Natural killer cell (primary cell): ENCODE measurements at places on chromosomes 12 and 14. TPM values are rescaled to one million over a fixed set of nuclear protein-coding genes. Genes with fewer than 3 reads are reported as not detected.

DNA sequence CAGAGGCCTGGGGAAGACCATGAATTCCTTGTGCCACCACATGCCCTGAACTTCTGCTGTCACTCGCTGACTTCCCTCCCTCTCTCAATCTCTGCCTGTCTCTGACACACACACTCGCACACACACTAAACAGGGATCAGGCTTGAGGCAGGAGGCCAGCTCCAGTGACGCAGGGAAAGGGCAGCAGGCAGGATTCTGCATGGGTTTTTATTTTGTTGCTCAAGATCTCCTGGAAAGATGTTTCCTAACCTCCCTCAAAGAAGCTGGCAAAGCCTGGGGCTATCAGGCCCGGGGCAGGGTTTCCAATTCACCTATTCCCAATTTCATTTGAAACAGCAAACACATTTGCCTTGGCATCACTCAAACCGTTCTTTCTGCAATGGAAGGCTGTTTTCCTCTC, 27.7 kb upstream of the PEX5 start:
- DNase-seq: no peak
- H3K4me3 ChIP-seq: no peak overlapping the region
- peaks cover 8% of the 10 kb centered on the region for H3K36me3 ChIP-seq
- H3K4me1 ChIP-seq: peaks cover 6% of the 10 kb centered on the region
- peaks cover 2% of the 10 kb centered on the region for H3K27me3 ChIP-seq
- H3K27ac ChIP-seq: no peak overlapping the region

The ESR2 gene
- total RNA-seq: not detected

DNA sequence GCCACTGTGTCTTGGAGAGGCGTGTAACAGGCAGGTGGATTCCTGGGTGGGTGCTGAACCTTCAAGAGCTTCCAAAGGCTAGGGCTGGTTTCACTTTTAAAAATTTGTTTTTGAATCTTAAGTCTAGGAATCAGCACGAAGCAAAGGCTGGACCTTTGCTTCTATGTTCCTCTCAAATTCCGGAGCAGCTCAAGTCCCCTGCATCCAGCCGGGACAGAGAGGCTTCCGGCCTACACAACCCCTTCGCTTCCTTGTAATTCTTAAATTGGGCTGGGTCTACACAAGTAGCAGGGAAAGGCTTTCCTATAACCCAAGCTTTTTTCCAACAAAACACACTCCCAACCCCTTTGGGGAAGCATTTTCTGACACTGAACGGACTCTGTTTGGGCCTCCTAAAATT, 8.3 kb downstream of the HOXC12 start:
- H3K4me1 ChIP-seq: peaks cover 33% of the 10 kb centered on the region
- H3K27me3 ChIP-seq: peaks cover 96% of the 10 kb centered on the region
- H3K27ac ChIP-seq: no peak overlapping the region
- no peak overlapping the region for H3K4me3 ChIP-seq
- no peak for DNase-seq

- no peaks in the 10 kb centered on the region for H3K36me3 ChIP-seq
- no peak overlapping the region for H3K4me3 ChIP-seq
- no peaks in the 10 kb centered on the region for H3K4me1 ChIP-seq
- no peak overlapping the region for H3K27ac ChIP-seq
- no peak for DNase-seq
- H3K27me3 ChIP-seq: no peaks in the 10 kb centered on the region
These were observed 49.9 kb upstream of the ZDHHC17 start for GRCh38 chr12:76713986-76714385.

DNA sequence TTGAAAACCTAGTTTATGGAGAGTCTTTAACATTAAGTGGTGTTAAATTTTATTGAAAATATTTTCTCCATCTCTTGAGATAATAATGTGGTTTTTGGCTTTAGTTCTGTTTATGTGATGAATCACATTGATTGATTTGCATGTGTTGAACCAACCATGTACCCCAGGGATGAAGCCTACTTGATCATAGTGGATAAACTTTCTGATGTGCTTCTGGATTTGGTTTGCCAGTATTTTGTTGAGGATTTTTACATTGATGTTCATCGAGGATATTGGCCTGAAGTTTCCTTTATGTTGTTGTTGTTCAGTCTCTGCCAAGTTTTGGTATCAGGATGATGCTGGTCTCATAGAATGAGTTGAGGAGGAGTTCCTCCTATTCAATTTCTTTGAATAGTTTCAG, 222.6 kb downstream of the ADAMTS20 start:
- H3K4me3 ChIP-seq: no peak overlapping the region
- H3K4me1 ChIP-seq: no peaks in the 10 kb centered on the region
- no peaks in the 10 kb centered on the region for H3K27me3 ChIP-seq

DNA sequence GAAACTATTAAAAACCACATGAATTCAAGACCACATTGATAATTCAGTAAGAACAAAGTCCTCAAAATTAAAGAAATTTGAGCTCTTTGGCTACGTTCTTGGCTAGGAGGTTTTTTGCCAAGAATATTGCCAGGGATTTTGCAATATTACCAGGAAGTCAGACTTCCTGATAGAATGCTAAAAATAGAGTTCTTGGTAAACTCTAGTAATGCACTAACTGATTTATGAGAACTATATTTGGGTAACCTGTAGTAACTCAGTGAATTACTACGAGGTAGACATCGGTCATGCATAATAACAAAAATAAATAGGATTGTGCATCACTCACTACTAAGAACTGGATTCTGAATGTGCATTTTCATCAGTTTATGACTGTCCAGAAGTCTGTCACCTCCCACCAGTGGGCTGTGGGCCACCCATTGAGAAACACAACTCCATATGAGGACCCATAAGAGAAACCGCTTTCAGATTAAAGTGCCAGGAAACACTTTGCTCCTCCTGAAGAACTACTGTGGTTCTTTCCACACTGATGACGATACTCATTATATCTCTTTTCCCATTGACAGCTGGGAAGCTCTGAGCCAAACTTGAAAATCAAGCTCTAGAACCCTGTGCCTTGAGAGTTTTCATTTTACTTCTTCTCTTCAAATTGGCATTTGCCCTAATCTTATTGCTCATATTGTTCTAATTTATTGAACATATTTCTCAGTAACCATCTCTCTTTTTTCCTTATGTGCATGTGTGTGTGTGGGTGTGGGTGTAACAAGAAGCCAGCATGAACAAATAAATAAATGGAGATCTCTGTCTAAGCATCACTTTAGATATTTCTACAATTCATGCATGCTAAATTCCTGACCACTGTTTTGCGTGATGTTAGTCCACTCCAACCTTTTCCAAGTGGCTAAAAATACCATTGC, 116.6 kb downstream of the BCL11B start:
- no peaks in the 10 kb centered on the region for H3K4me1 ChIP-seq
- H3K36me3 ChIP-seq: no peaks in the 10 kb centered on the region
- H3K27me3 ChIP-seq: peaks cover 3% of the 10 kb centered on the region
- DNase-seq: no peak
- H3K27ac ChIP-seq: no peak overlapping the region
